ENCODE measurements at places on chromosomes 3 and 15.

- no peak for DNase-seq
Measured at GRCh38 chr3:45148921-45149320, 2.7 kb upstream of the CDCP1 start.

DNA sequence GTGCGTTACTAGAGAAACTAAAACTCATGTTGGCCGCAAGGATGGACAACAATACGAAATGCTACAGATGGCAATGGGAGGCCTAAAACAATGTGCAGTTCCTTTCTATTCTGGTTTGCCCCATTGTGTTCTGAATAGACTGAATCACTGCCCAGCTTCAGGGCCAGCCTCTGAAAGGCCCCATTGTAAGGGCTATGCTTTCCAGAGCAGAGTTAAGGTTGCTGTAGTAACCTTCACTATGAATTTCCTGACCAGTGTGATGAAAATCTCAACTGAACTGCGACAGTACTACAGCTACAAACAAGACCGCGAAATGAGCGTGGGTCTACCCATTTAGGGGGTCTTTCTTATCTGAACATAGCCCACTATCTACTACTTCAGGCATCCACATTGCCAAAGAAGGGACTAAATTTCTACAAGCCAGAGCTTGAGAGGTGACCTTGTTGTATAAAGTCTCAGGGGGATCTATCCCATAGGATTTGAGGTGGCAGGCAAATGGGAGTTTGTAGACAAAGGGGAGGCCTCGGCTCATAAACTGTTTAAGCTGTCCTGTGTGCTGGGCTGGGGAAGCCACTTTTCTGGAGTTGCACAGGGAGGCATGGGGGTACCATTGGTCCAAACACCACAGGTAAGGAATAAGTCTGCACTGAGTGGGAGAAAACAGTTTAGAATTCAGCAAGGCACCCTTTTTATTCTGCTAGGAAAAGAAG lies 80.1 kb downstream of the MYO1E start:
- DNase-seq = no peak

GRCh38 chr15:69595009-69595791 lies 142.6 kb downstream of the RPLP1 start:
- DNase-seq = no peak

DNA sequence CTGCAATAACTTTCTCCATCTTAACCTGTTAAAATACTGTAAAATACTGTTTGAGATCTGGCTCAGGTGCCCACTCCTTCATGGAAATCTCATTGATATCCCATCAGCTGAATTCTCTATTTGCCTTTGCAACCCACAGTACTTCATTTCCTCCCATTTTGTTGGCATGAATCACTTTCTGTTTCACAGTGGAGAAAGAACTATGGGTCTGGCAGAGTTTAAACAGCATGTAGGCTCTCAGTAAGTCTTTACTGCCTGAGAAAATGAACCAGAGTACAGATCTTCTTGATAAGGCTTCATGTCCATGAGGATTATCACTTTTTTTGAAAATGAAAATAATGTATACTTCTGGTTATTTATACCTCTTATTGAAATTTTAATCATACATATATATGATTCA lies 245.9 kb downstream of the NAALADL2 start:
- no peak for DNase-seq

GRCh38 chr3:31448882-31449243 lies 83.9 kb upstream of the STT3B start:
- DNase-seq = no peak

- DNase-seq = no peak
Measured at GRCh38 chr3:130929804-130930203, 35.9 kb downstream of the ATP2C1 start.
